Endodermal cell (in vitro differentiated cells): ENCODE measurements at places on chromosomes 2 and 18. TPM values are rescaled to one million over a fixed set of nuclear protein-coding genes. Genes with fewer than 3 reads are reported as not detected.

ALK gene
- total RNA-seq: 0.13 to 0.36 TPM (median 0.35 TPM) in 3 replicates

EFEMP1 gene
- total RNA-seq: 2.4 to 3.9 TPM (median 2.6 TPM) in 3 replicates

TANK gene
- 23.9 and 33.2 TPM in 2 replicates for total RNA-seq

FAM110C gene
- total RNA-seq: 1.0 and 1.8 TPM in 2 replicates

KIF1A gene
- 61.4 to 88.9 TPM (median 83.1 TPM) in 3 replicates for total RNA-seq

CD226 gene
- 0.13 and 0.32 TPM in 2 replicates for total RNA-seq

GPAT2 gene
- total RNA-seq: 0.09 to 0.21 TPM in 2 of 3 replicates, not detected in the other

AQP12A gene
- not detected in 2 replicates for total RNA-seq

CHN1 gene
- 24.2 and 24.3 TPM in 2 replicates for total RNA-seq

MROH2A gene
- total RNA-seq: not detected in 2 replicates

TUBA4B gene
- not detected in 2 replicates for total RNA-seq

MARCO gene
- not detected in 2 replicates for total RNA-seq

PPP1CB gene
- 190 to 271 TPM (median 201 TPM) in 3 replicates for total RNA-seq

SDC1 gene
- total RNA-seq: 6.4 to 20.2 TPM (median 19.2 TPM) in 3 replicates

STEAP3 gene
- 7.9 and 8.8 TPM in 2 replicates for total RNA-seq

RTP5 gene
- total RNA-seq: not detected in 2 replicates

MEMO1 gene
- total RNA-seq: 48.0 and 52.0 TPM in 2 replicates

SPHKAP gene
- not detected in 2 replicates for total RNA-seq

CSRNP3 gene
- 8.3 and 8.5 TPM in 2 replicates for total RNA-seq

POTEC gene
- total RNA-seq: not detected in 2 replicates

RNU2-63P gene
- total RNA-seq: 4.6 to 12.2 TPM (median 9.9 TPM) in 3 replicates

OTOS gene
- not detected in 3 replicates for total RNA-seq

GKN2 gene
- total RNA-seq: not detected in 2 replicates

KCMF1 gene
- total RNA-seq: 83.1 to 86.8 TPM (median 85.0 TPM) in 3 replicates

CMPK2 gene
- 0.81 and 2.1 TPM in 2 replicates for total RNA-seq

TRIM43 gene
- not detected in 3 replicates for total RNA-seq

TPO gene
- total RNA-seq: not detected in 3 replicates

SPP2 gene
- total RNA-seq: not detected in 2 replicates

RAPGEF4 gene
- 0.77 and 0.88 TPM in 2 replicates for total RNA-seq

PHOSPHO2 gene
- 7.3 and 9.2 TPM in 2 replicates for total RNA-seq

GPR45 gene
- total RNA-seq: not detected in 3 replicates

CPO gene
- 1.0 and 1.5 TPM in 2 replicates for total RNA-seq

ABCB11 gene
- total RNA-seq: 0.04 and 0.09 TPM in 2 replicates

CAPN13 gene
- 17.1 to 29.5 TPM (median 28.0 TPM) in 3 replicates for total RNA-seq

UGT1A5 gene
- total RNA-seq: not detected in 2 replicates

STON1 gene
- total RNA-seq: 12.1 to 19.5 TPM (median 17.9 TPM) in 3 replicates
